Mucosa of descending colon (tissue), 3 donors: ENCODE measurements at places on chromosomes 4 and X. TPM values are rescaled to one million over a fixed set of nuclear protein-coding genes. Genes with fewer than 3 reads are reported as not detected.
A peak's percentile ranks its signal among the peaks of the same experiment; 100 is the strongest.

The NUP62CL gene
- 6.1 TPM for total RNA-seq

- no peak for DNase-seq
Measured at GRCh38 chr4:70914000-70914399, 11.8 kb downstream of the MOB1B start.

GRCh38 chr4:156754832-156755570 is 216.6 kb downstream of the PDGFC start:
- no peak for DNase-seq

DNA sequence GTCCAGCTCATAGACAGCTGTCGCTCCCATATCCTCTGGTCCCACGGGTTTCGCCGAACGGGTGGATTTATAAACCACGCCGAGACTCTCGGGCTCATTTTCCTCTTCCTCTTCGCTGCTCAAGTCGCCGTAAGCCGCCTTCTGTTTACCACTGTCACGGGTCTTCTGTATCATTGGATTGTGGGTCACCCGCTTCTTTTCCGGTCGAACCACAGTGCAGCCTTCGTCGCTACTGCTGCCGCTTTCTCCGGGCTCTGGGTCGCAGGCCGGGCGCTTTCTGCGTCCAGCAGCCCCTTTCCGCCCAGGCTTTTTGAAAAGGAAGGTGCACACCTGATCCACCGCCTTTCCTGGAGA is 311 bp downstream of the RNF113A start:
- no peak for DNase-seq

The ARAP2 gene
- 22.5 TPM for total RNA-seq

The VCX3A gene
- not detected for total RNA-seq

- DNase-seq = peak; percentile 31
Measured at GRCh38 chrX:19747652-19748610, 139.5 kb downstream of the SH3KBP1 start.
